GM19239 (cell line): ENCODE measurements at places on chromosomes 4 and X.

DNA sequence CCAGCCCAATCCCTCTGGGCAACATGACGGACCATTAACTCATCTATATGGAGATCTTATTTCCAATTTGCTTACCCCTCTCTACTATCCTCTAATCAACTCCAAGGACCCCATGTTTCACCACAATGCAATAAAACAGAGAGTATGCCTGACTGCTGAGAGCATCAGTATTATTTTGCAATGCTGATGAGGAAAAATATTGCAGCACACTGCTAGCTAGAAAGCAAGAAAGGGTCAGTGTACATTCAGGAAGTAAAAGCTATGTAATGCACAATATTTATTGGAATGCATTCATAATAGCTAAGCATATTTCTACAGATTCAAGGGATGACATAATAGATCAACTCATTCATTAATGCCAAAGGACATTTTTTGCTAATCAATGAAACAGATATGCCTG, 33.2 kb downstream of the ARAP2 start:
- DNase-seq = no peak

DNA sequence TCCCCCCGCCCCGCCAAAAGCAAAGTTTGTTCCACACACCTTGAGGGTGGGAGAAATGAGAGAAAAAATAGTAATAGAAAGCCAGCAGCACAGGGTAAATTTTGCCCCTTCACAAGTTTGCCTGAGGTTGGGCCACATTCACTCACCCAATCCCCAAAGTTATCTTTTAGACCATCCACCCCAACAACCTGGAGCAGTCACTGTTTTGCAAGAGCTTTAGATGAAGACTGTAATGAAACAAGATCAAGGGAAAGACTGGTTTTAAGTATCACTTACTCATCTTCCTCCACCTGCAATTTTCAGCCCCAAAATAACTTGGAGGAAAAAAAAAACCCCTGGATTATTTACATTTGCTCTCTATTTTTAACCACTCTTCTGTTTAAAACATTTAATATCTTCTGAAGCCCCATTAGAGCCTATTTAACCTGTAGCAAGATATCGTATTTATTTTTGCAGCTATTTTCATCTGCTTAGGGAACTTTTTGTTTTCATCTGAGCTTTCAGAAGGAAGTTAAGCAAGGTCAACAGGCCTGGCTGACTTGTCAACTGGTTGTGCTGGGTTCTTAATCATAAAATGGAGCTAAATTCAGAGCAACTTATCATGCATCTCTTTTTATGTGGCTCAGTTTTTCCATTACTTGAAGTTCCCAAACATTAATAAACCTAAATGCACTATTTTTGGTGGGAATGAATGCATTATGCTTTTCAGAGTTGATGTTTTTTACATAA, 24.6 kb upstream of the TBL1X start:
- DNase-seq = no peak

GRCh38 chr4:42928582-42928981, 36.1 kb downstream of the GRXCR1 start:
- no peak for DNase-seq

- DNase-seq = no peak
These were observed 15.6 kb downstream of the OPHN1 start for GRCh38 chrX:68417651-68418050.

GRCh38 chr4:175656649-175657048, 155.4 kb downstream of the GPM6A start:
- no peak for DNase-seq

GRCh38 chrX:107206697-107207065, 270 bp downstream of the DNAAF6 start:
- DNase-seq = no peak
